ENCODE measurements at places on chromosomes 16 and 17.

- DNase-seq, result no peak
These were observed 4.5 kb downstream of the ZNF469 start for GRCh38 chr16:88387180-88387765.

DNA sequence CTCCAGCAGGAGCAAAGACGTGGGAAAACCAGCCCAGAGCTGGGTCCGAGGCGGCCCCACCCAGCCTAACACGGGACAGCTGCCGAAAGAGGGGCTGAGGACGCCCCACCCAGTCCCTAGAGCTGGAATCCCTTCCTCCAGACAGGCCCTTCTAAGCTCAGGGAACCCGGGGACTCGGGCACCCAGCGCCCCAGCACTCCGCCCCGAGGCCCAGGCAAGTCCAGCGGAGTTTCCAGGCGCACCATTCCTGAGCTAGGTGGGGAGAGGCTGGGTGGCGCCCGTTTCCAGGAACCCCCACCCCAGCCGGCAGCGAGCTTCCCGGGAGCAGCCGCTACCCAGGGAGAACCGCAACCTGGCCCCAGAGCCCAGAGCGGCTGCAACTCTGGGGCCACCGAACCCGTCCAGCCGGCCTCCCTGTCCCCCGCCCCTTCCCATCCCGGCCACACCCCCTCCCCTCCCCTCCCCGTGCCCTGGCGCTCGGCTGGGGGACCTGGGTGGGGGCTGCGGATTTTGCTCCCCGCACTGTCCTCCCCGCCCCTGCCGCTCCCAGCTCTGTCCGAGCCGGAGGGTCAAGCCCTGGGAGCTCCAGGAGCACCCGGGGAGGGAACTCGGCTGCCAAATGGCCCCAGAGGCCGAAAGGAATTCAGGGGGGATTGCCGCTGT, 536 bp downstream of the TMC6 start:
- DNase-seq, result no peak

DNA sequence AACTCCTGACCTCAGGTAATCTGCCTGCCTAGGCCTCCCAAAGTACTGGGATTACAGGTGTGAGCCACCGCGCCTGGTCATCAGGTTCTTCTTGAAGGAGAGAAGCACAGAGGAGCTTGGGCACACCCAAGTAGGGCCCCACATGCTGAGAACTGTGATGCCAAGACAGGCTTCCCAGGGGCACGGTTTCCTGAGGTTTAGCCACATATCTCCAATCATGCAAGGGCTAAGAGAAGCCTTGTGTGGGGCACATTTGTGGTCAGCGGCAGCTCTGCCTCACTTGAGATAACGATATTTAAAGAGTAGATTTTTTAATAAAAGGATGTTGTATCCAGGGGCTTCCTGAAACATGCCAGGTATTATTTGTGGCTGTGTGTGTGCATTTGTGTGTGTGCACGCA, 46.9 kb downstream of the CUEDC1 start:
- no peak for DNase-seq

GRCh38 chr17:17675925-17676534, 5.2 kb upstream of the RAI1 start:
- no peak for DNase-seq

DNA sequence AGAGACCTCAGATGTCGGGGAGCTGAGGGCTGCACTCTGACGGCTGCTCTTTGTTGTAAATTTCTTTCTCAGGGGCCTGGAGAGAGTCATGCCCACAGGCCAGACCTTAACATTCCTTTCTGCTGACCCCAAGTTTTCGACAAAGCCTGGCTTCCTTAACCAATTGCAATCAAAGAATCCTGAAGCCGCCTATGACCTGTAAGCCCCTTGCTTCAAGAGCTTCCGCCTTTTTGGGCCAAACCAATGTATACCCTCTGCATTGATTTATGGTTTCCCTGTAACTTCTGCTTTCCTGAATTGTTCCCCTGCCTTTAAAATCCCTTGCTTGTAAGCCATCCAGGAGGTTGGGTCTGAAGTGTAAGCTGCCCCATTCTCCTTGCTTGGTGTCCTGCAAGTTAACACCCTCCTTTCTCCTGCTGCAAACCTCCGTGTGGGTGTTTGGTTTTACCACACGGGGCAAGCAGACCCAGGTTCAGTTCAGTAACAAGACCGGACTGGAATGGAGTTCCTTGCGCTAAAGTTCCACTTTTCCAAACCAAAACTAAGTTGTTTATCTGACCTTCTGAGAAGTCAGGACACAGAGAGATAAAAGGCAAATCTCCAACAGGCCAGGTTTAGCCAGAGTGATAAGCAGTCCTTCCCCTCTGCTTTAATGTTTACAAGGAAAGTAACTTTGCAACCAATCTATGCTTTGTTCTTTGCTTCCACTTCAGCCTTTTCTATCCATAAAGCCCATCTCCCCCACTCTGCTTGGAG, 141.6 kb downstream of the KCNJ12 start:
- no peak for DNase-seq

DNA sequence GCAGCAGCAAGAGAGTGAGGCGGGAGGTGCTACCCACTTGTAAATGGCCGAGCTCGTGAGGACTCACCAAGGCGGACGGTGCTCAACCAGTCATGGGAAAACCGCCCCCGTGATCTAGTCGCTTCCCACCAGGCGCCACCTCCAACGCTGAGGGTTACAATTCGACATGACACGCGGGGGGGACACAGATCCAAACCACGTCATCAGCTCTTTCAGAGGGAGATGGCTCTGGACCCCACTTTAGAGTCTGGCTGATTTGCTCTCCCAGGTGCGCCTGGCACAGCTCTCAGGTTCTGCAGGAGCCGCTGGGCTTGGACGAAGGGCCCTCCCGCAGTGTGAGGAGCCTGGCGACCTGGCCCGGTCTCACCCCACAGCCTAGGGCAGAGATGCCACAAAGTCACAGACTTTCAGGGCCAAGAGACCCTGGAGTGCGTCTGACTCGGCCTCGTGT, 21.1 kb upstream of the DOC2B start:
- DNase-seq, result no peak

DNA sequence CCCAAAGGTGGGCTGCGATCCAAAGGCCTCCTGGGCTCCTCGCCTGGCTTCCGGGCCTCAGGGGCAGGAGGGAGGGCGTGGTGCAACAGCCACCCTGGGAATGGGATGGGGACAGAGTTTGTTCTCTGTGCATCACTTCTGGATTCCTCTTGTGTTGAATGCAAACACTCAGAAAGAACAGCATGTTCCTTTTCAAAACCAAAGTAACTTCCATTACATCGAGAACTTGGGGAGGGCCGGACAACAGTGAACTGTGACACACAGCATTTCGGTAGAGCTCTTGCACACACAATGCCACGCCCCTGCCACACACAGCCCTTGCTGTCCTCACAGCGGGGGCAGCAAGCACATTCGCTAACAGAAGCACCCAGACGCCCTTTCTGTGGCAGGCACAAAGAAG, 36.1 kb upstream of the FASN start:
- no peak for DNase-seq

DNA sequence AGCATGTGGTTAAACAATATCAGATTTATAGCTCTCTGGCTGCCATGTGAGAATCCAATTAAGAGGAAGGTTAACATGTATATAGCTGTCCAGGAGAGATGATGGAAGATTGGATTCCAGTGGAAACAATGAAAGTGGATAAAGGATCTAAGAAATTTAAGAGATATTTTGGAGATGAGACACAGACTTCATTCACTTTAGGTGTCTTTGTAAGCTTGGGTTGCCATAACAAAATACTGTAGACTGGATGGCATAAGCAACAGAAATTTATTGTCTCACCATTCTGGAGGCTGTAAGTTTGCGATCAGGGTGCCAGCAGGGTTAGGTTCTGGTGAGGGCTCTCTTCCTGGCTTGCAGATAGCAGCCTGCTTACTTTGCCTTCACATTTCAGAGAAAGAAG, 155.9 kb upstream of the MYOCD start:
- DNase-seq, result no peak

DNA sequence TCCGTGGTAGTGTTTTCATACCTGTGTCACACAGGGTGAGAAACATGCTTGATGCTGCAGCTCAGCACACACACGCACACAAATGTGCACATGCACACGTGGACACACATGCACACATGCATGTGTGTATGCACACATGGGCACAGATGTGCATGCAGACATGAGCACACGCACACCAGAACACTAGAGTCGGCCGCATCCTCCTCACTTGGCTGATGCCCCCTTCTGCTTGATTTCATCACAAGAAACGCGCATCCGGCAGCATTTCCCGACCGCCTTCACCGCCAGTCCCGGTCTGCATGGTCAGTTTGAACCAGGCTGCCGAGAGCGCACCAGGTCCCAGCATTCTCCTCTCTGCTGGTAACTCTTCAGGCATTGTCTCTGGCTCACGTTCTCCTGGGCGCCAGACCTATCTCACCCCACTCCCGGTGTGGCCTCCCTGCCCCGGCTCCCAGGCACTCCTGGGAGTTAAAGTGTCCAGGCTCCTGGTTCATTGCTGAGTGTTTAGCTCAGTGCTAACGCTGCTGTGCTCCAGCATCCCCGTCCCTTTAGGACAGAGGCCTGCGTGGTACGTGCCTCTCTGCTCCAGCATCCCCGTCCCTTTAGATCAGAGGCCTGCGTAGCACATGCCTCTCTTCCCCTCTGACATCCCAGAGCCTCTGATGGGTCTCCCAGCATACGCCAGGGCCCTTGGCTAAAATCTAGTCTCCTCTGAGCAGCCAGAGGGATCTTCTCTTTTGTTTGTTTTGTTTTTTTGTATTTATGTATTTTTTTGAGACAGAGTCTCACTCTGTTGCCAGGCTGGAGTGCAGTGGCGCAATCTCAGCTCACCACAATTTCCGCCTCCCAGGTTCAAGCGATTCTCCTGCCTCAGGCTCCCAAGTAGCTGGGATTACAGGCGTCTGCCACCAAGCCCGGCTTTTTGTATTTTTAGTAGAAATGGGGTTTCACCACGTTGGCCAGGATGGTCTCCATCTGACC, 16.0 kb downstream of the BAIAP2 start:
- no peak for DNase-seq

DNA sequence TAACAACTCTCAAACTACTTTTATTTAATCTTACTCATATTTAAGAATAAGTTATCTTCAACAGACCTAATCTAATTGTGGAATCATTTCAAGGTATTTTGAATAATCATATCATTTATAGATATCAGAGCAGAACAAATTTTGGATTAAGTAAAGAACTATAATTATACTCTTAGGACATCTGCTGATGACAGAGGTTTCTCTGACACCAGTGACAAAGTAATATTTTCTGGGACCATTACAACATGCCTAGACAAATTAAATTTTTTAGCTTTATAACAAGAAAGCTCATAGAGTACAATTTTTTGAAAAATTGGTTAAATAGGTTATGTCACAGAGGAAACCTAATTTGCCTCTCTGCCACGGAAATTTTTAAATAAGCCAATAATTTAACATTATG, 30.5 kb downstream of the C16orf87 start:
- DNase-seq, result no peak

- no peak for DNase-seq
These were observed 2.4 kb upstream of the VWA3A start for GRCh38 chr16:22089910-22090309.

GRCh38 chr17:81073967-81074839, 39.3 kb downstream of the BAIAP2 start:
- DNase-seq, result no peak

DNA sequence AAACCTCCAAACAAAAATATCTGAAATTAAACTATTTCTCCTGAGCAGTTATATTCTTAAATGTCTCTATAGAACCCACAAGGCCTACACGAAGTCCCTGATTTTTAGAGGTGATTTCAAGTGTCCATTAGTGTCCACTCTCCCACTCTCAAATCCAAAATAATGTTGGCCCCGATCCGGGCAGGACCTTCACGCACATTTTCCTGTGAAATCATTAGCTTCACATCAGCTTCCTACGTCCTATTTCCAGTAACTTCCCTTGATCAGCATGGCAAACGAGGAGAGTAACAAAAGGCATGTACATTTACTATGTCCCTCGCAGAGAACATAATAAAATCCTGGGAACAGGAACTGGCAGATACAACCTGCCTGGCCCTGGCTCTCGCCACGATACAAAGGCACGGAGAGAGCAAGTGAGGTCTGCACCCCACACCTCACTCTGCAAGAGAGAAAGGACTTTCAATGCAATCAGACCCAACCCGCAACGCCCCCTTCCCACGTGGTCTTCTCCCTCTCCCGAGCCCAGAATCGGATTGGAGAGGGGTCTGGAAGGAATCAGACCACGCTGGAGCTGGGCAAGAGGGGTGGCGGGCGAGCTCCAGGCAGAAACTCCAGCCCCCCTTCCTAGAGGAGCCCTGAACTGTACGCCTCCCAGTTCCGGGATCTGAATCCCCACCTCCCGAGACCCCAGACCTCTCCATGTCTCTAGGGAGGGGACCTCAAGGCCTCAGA, 17.5 kb upstream of the C17orf78 start:
- DNase-seq, result peak; percentile 6

- no peak for DNase-seq
These were observed 59.2 kb downstream of the BMERB1 start for GRCh38 chr16:15493466-15494180.

GRCh38 chr16:87956098-87956364, 4.8 kb downstream of the BANP start:
- no peak for DNase-seq
